ENCODE measurements at places on chromosomes 3 and 15.

DNA sequence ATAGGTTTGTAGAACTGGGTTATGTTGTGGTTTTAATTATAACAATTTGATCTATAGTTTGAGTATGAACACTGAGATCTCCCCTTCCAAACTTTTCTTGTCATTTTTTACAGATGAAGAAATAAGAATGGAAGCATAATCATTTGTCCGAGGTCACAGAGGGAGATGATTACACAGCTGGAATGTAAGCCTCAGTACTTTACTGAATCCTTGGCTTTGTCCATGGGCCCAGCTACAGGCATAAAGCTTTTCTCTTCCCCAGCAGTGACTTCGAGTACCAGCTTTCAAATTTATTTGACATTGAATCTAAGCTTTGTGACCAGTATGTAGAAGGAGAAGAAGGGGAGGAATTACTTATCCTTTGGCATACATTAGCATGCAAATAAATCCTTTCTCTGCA, 80.9 kb upstream of the DCBLD2 start:
- no peak for DNase-seq

GRCh38 chr3:160403796-160404470, 4.5 kb downstream of the SMC4 start:
- no peak for DNase-seq

- no peak for DNase-seq
Observed at GRCh38 chr3:27171113-27171512, 198.1 kb downstream of the NEK10 start.

DNA sequence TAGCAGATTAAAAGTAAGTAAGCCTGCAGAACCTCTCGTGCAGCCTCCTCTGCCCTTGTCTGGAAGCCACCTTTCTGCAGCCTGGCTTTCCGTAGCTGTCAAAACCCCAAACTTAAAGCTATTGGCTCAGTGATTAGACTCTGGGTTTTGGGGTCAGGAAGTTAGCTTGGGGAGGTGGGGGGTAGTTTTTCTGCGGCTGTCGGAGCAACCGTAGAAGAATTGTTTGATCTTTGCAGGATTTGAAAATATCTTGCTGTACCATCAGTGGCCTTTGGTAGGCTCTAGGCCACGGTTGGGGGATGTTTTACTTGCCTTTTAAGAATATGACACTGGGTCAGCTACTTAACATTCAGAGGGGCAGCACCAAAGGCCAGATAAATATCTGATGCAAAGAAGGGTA, 88.4 kb upstream of the RASGRP1 start:
- DNase-seq, result peak; percentile 77

DNA sequence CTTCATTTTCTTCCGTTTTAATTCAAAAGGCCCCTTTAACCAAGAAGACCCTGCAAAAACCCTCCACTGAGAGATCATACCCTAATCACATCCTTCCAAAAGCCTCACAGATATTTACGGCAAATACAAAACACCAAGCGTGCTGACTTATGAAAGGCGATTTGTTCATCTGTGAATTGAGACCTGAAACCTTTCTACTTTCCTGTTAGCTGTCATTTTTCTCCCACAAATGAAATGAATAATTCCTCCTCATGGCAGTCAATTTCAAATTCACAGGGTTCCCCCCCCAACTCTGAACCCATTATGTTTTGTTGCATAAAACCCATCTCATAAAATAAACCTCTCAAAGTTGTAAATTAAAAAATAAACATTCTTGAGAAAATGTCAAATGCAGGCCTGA, 149.6 kb downstream of the PDZRN3 start:
- DNase-seq, result no peak

- no peak for DNase-seq
Observed at GRCh38 chr15:70132139-70132538, 34.4 kb upstream of the TLE3 start.

- no peak for DNase-seq
Observed at GRCh38 chr15:55669270-55669669, 73.7 kb downstream of the PRTG start.

DNA sequence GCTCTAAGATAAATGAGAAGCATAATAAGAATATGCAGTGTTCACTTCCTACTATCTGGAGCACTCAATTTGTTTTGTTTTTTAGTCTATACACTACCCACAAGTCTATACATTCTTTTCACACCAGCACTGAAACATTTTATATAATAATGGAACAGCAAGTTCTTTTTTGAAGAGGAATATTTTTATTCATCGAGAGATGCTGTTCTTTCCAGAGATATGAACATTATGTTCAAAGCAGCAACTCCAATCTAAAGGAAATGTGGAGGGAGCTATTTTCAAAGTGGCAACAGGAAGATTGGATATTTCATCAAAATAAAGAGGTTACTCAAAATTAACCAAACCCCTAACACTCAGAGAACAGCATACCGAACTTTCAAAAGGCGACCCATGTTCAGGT, 16.4 kb upstream of the PYDC2 start:
- no peak for DNase-seq

GRCh38 chr3:168117853-168118313, 22.2 kb upstream of the GOLIM4 start:
- no peak for DNase-seq

DNA sequence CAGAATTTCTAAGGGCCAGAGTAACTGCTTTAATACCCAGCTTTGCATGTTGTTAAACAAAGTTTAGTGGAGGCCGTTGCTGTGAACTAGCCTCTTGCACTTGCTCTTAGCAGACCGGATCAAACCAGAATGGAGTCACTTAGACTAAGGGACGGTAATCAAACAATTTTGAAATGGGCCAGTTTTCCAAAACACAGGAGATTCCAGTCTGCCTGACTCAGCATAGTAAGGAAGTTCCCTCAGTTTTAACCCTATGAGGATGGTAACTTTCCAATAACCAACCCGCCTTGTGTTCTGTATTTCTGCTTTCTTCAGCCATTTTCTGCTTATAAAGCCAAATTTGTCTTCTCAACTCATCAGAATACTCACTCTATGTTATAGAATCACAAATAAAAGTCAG, 77.2 kb upstream of the WDR72 start:
- DNase-seq, result no peak

DNA sequence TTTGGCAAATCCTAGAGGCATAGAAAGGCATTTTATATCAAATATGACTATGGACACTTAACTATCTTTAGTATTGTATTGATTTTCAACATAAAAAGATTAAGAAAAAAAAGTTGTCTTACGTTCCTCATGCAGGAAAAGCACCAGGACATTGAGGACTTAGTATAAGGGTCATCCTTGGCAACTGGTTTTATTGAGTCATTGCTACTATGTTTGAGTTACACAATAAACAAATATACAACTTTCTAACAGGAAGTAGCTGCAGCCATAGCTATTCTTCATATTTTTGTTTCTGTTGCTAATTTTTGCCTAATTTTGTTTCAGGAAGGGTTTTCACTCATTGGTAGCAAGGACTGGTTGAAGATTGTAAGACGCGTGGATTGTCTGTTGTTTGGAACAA, 93.0 kb downstream of the NPTN start:
- DNase-seq, result no peak

- no peak for DNase-seq
Observed at GRCh38 chr15:42079401-42079908, 14.9 kb downstream of the PLA2G4D start.

GRCh38 chr3:143810166-143810952, 37.9 kb downstream of the SLC9A9 start:
- no peak for DNase-seq

DNA sequence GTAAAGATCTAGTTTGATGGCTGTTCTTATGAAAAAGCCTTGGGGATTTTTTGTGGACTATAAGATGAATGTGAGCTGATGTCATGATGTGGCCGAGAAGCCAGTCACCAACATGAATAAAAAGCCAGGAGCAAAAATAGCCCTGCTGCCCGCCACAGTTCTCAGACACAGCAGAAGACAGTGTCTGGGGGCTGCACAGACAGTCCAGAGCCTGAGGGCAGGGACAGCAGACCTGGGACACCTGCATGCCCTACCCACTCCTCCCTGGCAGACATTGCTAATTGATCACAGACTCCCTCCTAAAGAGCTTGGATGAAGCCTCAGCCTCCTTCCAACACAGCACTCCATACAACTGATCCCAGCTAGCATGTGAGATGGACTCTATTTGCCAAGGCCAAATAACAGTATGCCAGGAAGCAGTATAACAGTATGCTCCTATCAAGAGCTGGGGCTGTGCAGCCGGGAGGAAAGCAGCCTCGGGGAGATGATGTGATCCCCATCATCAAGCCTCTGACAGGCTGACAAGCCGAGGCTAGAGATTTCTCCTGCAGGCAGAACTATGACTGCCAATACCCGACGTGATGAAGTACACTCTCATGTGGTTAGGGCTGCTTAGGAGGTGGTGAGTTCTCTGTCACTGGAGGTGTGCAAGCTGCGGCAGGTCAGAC, 105.4 kb upstream of the RPL32 start:
- DNase-seq, result no peak

Measured in T-helper 2 cell treated with Interferon-gamma antibody and Interleukin-4, amounts not matched to agents 5 μg/mL and 100 μg/mL, for 36 hours (primary cell).